Natural killer cell treated with Interleukin-12 subunit alpha and Interleukin-12 subunit beta and Interleukin-15 and Interleukin-18, amount 100 ng/mL, for 72 hours (primary cell): ENCODE measurements at places on chromosomes 16 and 17. TPM values are rescaled to one million over a fixed set of nuclear protein-coding genes. Genes with fewer than 3 reads are reported as not detected.

- DNase-seq, result no peak
These were observed 25.4 kb downstream of the CACNA1G start for GRCh38 chr17:50585891-50586290.

DNA sequence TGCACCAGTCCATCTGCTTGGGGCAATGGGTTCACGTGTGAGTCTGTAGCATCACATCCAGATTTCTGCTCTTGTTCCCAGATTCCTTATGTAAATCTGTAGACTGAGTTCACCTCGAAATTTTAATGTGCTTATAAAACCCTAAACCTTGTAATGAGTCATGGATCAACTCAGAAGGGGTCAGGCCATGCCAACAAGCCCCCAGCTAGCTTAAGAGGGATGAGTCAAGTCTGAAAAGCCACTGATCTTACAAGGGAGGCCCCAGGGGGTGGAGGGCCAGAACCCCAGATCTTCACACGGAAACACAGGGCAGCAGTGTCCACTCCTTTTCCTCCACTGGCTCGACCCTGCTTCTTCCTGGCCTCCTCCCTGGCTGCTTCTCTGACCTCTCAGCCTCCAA, 399.1 kb upstream of the CDH5 start:
- no peak for DNase-seq

SHBG gene
- total RNA-seq, result not detected

DNA sequence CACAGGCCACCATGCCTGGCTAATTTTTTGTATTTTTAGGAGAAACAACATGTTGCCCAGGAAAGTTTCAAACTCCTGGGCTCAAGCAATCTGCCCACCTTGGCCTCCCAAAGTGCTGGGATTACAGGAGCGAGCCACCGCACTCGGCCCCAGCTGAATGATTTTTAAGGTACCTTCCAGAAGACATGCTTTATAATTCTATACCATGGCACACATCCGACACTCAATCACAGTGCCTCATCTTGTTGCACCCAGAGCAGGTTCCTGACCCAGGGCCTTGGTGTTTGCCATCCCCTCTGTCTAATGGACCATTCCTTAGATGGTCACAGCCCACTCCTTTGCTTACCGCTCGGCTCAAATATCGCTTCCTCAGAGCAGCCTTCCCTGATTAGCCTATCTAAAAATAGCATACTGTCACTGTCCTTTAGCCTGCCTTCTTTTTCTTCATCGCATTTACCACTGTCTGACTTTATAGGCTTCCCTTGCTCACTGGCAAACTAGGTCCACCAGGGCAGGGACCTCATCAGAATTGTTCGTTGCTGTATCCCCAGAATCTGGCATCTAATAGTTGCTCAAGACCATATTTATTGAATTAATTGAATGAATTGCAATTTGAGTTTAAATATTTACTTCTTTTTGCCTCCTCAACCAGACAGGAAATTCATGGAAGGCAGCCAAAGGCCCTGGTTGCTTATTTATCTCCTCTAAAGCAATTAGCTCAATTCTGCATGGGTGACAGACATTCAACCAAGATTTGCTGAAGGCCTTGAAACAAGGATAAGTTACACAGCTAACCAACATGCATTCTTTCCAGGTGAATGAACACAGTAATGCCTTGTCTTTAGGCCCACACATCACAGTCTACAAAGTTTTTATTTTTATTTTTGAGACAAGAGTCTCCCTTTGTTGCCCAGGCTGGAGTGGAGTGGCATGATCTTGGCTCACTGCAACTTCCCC, 6.3 kb upstream of the TENT4B start:
- DNase-seq, result no peak
